ENCODE measurements at places on chromosomes 5 and 9.

GRCh38 chr5:179060116-179061008 is at the start of gene ZNF354C:
TSS of gene ZNF354C (plus strand) at chr5:179060373. CDS start at chr5:179062069, 1,696 bp downstream.
- no peak for DNase-seq

DNA sequence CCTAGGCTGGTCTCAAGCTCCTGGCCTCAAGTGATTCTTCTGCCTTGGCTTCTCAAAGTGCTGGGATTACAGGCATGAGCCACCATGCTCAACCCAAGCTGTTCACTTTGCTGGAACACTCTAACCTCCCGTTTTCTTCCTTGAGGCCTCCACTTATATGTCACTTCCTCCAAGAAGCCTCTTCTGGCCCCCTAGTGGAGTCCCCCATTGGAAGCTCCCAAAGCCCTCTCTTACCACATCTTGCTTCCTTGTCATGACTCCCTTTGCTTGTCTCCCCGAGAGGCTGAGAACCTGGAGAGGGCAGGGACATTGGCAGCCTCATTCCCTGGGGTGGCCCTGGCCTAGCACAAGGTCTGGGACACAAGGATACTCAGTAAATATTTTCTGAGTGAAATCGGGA is 80.8 kb downstream of the PDE6A start:
- DNase-seq = no peak

GRCh38 chr5:155480731-155481131 is 467.2 kb downstream of the KIF4B start:
- no peak for DNase-seq

DNA sequence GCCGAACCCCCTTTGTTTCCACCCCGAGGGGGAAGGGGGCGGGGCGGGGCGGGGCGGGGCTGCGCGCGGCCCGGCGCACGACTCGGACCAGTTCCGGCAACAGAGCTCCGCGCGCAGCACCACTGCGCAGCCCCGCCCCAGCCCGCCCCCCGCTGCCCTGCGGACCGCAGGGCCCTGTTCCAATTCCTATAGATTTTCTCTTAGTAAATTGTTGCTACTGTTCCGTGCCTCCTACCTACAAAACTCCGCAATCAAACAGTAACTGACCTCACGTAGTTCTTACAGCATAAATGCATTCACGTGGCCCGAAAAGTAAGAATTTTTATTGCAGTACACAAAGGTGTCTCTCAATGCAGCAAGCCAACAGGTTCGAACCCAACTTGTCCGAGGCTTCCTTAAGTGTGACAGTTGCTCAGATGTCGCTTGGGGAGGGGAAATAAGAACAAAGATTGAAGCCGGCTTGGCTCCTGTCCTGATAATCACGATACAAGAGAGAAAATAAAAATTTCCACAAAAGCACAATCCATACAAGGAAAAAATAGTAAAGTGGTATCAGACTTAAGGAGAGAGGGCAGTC is 1.2 kb upstream of the RNF38 start:
- peak; percentile 91 for DNase-seq

DNA sequence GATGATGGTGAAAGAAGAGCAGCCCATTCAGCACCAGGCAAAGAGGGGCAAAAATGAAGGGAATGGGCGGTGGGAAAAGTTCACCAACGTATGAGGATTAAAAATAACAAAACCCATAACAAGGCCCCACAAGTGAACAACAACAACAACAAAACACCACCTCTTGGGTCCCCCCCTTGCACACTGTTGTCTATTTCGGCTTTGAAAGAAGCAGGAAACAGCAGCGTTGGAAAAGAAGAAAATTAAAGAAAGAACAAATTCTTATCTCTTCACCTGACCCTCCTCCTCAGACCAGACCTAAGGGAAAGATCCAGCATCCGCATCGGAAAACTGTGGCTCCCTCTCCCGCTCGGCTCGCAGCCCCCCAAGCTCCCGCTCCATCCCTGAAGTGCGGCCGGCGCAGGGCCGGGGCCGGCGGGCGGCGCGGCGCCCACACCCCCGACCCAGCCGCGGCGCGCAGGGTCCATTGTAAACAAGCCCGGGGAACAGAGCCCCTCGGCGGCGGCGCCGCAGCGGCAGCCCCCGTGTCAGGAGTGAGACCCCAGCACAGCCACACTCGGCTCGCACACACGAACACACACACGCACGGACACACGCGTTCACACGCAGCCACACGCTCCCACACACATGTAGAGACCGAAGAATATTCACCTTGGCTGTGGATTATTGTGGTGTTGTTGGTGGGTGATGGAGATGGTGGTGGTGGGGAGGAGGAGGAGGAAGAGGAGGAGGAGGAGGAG is 535 bp downstream of the RFX3 start:
- DNase-seq = peak; percentile 67

GRCh38 chr9:134233022-134233421 is 68.7 kb upstream of the RNU6ATAC start:
- no peak for DNase-seq

DNA sequence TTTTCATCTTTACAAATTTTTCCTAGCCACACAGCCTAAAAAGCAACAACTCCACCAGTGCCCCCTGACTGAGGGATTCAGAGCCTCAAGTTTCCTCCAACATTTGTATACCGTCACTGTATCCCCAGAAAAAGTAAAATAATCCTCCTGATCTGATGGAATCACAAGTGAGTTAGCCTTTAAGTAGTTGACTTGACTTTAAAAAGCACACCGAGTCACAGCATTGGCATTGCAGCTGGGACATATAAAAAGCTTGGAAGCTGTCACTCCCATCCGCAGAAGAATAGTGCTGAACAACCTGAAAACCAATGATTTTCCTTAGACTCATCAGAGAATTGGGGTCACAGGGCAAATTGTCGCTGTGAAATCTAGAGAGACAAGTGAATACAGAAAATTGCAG is 41.6 kb upstream of the FBN2 start:
- no peak for DNase-seq

GRCh38 chr5:83972909-83973308 is 252.3 kb upstream of the HAPLN1 start:
- DNase-seq = no peak

GRCh38 chr5:16809395-16810207 is 126.5 kb downstream of the MYO10 start:
- peak; percentile 68 for DNase-seq

DNA sequence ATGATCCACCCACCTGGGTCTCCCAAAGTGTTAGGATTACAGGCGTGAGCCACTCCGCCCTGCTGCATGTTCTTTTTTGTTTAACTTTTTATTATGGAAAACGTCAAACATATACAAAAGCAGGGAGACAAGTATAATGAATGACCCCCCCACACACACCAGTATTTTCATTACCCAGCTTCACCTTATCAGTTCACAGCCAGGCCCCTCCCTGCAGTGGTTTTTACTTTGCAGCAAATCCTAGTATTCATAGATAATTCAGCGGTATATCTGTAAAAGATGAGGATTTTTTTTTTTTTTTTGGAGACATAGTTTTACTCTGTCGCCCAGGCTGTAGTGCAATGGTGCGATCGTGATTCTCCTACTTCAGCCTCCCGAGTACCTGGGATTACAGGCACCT is 2.3 kb downstream of the POMT1 start:
- DNase-seq = no peak

- DNase-seq = no peak
These were observed 7.7 kb downstream of the CA9 start for GRCh38 chr9:35681341-35682002.

DNA sequence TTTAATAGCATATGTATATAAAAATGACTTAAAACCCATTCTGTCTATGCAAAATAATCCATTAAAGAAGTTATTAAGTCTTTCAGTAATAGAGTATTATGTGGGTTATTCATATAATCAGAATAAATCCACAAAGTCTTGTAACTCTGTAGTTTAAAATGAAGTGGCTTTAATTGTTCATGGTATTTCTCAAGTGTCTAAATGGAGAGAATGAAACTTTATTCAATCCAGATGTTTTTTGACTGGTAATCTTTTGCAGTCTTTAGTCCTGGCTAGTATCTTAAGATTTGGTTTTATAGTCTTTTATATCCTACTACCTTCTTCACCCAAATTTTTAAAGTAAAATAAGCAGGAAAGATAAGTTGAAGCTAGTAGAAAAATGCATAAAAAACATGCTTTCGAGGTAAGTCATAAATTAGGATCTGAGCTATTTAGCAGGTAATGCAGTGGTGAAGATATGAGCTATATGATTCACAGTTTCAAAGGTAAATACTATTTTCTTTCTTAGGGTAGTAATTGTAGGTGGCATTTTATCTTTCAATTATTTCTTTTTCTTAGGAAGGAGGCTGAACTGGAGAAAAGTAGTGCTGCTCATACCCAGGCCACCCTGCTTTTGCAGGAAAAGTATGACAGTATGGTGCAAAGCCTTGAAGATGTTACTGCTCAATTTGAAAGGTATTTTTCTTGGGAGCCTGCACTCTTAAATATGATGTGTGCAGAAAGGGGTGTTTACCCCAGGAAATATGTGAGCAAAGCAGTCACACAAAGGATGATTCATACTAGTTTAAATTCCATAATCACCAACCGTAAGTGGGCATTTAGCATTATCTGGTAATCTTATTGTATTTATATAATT is 17.9 kb downstream of the HMMR start:
- DNase-seq = no peak

GRCh38 chr5:136076881-136077445 is 48.2 kb downstream of the TGFBI start:
- DNase-seq = no peak

GRCh38 chr5:27845248-27845647 is 806.9 kb upstream of the CDH9 start:
- no peak for DNase-seq

DNA sequence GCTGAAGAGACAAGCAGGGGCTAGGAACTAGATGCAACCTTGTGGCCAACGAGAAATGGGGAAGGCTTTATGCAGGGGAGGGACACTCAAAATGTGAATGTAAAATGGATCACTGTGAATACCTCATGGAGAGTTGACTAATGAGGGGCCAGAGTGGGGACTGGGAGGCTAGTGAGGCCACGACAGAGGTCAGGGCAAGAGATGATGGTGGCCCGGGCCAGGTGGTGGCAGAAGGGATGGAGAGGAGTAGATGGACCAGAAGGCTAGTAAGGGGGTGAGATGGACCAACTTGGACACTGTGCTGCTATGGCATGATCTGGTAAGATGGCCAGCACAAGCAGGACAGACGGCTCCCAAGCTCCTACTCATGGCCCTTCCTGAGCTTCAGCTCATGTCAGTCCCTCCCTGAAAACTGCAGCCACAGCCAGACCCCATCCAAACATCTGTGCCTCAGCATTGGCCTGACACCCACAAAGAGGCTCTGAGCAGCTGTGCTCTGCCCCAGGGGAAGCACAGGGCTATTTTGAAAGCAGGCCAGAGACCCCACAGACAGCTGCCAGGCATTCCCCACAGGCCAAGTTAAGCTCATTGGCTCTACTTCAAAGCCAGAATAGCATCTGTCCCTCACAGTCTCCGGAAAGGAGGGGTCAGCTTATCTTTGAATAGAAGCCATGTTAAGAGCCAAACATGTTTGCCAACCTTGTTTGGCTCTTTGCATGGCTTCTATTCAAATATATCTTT is 22.1 kb downstream of the P4HA2 start:
- DNase-seq = no peak

DNA sequence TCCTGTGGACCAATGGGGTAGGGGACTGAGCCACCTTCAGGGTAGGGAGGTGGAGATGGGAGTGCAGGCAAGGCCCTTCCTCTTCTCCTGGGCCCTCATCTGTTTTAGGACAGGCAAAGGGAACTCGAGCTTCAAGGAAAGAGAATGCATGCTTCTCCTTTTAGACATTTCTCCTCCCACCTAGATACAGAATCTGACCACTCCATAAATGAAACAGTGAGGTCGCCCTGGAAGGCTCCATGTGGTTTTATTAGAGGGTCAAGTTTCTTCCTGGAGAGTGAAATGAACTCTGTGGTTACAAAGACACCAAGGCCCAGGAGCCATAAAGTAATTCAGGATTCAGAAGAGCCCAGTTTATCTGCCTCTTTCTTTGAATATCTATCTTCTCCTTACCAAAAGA is 14.9 kb downstream of the LHFPL2 start:
- no peak for DNase-seq

DNA sequence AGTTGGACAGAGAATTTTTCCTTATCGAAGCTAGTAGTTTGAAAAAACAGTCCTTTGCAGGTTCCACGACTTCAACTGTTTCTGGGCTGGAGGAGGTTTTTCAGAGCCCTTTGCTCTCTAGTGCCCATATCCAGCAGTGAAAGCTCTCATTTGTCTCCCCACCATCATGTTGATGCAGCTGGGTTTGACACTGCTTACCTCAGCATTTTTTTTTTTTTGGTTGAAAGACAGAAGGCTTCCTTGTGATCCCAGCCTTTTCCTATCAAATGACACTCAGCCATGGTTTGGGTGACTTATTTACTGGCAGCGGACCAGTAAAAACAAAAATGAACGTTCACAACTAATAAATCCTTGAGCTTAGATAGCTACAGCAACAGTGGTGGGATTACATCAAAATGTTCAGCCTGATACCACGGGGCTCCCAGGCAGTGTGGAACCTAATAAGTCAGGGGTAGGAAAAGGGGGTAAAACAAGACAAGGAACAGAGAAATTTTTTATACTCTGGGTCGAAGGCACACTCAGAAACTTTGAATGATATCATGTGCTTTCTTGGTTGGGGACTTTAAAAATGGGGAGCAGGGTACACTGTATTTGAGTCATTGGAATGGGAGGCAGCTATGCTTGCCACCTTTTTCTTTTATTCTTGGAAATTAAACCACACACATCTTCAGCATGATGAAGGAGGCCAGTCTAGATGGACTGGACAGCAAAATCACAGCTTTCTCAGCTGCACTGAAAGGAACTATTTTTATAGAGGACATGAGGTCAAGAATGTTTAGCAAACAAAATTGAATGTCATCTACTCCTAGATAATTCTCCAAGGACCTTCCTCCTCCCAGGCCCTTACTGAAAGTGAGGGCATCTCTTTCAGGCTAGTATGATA is 308.9 kb upstream of the MPDZ start:
- DNase-seq = no peak

Data from NCI-H2081 (cell line).